ENCODE measurements at places on chromosomes 7 and 10. TPM values are rescaled to one million over a fixed set of nuclear protein-coding genes. Genes with fewer than 3 reads are reported as not detected.

Gene CTAGE15
- 0.09 TPM for total RNA-seq

Gene DYNC1I1
- 0.17 TPM for total RNA-seq

Gene ALOX5
- under 0.01 TPM for total RNA-seq

Gene TRIM73
- 0.94 TPM for total RNA-seq

Gene INMT
- total RNA-seq = 14.3 TPM

Gene PVRIG
- total RNA-seq = not detected

Gene ASZ1
- total RNA-seq = not detected

Gene TSPAN12
- total RNA-seq = 2.0 TPM

Gene SFMBT2
- 0.17 TPM for total RNA-seq

Gene ADRA2A
- total RNA-seq = not detected

Gene LIPF
- not detected for total RNA-seq

Gene PLAC9
- 60.6 TPM for total RNA-seq

Gene PRRT4
- total RNA-seq = not detected

Gene GIMAP2
- 0.17 TPM for total RNA-seq

Gene GIMAP8
- under 0.01 TPM for total RNA-seq

Gene PAX4
- not detected for total RNA-seq

Gene VSTM4
- total RNA-seq = 5.5 TPM

Gene LIPK
- total RNA-seq = not detected

Gene NCF1
- total RNA-seq = under 0.01 TPM

Gene GFRA1
- under 0.01 TPM for total RNA-seq

Gene NEBL
- total RNA-seq = 0.16 TPM

Gene GCK
- total RNA-seq = 3.2 TPM

Gene EN2
- not detected for total RNA-seq

Gene C10orf67
- not detected for total RNA-seq

Gene MRLN
- not detected for total RNA-seq

Gene PON3
- total RNA-seq = under 0.01 TPM

Gene SLC16A12
- 0.16 TPM for total RNA-seq

Gene HOXA4
- 0.47 TPM for total RNA-seq

Data from bronchial smooth muscle cell (primary cell).